GM10248 (cell line): ENCODE measurements at places on chromosomes 2 and 18.

DNA sequence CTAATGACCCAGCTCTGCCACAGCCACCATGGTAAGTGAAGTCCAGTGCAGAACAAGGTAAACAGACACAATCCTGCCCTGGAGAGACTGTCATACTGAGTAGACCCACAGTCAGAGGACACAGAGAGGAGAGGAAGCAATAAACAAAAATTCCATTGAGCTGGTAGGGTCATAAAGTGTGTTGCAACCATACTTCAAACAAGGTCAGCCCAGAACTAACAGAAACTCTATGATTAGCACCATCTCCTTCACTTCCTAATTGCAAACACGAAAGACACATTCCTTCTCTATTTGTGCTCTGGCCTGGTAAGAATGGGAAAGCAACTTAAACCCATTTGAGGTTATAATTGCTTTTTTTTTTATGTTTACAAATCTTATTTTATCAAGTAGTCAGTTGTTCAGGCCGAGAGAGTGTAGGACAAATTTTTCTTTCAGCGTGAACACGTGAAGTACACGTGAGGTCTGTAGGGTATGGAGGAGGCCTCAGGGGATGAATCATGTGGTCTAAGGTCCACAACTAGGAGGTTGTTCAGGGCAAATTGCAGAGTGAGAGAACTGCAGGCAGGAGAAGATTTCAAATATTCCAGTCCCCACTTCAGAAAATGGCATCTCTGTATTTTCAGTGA is 71.4 kb upstream of the GLS start:
- DNase-seq = no peak

- no peak for DNase-seq
These were observed 32.7 kb upstream of the PRLH start for GRCh38 chr2:237533668-237534161.

DNA sequence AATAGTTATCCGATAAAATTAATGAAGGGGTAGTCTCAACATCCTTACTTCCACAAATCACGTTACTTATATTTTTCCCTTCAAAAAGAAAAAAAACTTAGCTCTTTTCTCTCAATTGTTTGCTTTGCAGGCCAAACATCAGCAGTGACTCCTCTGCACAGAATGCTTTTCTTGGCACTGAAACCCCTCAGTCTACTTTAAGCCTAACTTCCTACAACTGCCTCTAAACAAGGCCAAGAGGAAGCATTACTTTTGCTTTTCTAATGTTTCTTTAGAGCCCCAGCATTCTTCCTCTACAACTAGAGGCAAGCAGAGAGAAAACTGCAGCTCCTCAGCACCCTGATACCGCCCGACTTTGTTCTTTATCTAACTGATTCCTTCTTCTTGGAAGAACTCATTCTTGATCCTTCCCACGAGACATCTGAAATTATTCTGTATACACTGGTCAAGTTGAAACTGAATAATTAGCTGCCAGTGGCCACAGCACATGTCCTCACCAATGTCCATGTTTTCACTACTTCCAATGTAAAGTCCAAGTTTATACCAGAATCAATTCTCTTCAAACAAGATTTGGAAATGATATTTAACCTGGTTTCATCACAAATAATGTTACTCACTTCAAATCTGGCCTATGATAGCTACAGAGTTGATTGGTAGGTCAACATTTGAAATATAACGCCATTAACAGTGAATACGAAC is 55.3 kb downstream of the DTNB start:
- DNase-seq = no peak

GRCh38 chr2:67476809-67477790 is 80.0 kb downstream of the ETAA1 start:
- DNase-seq = no peak

GRCh38 chr2:69168950-69169654 is 156.1 kb downstream of the ANTXR1 start:
- DNase-seq = no peak

GRCh38 chr18:37640504-37640903 is 74.9 kb upstream of the CELF4 start:
- DNase-seq = no peak

GRCh38 chr18:4232656-4233055 is 222.5 kb downstream of the DLGAP1 start:
- no peak for DNase-seq
